Aortic smooth muscle cell (primary cell): ENCODE measurements at places on chromosomes 11 and 22. TPM values are rescaled to one million over a fixed set of nuclear protein-coding genes. Genes with fewer than 3 reads are reported as not detected.

Gene C11orf21
- not detected in 2 replicates for total RNA-seq

Gene CYP2R1
- total RNA-seq = 6.8 and 7.9 TPM in 2 replicates

Gene PARVG
- total RNA-seq = 0.06 and 0.13 TPM in 2 replicates

Gene PANX2
- total RNA-seq = 0.79 and 1.1 TPM in 2 replicates

Gene YAP1
- total RNA-seq = 131 and 139 TPM in 2 replicates

Gene CRYBB2
- total RNA-seq = not detected in 2 replicates
